ENCODE measurements at places on chromosomes 6 and 20.

- peaks cover 4% of the 10 kb centered on the region for H3K36me3 ChIP-seq
- peaks cover 32% of the 10 kb centered on the region for H3K27me3 ChIP-seq
- peak overlapping the region; percentile 62 for H3K4me3 ChIP-seq
- DNase-seq = no peak
- peaks cover 7% of the 10 kb centered on the region for H3K4me1 ChIP-seq
Measured at GRCh38 chr6:136551103-136551502, 881 bp upstream of the MAP7 start.

- no peaks in the 10 kb centered on the region for H3K36me3 ChIP-seq
- H3K27me3 ChIP-seq = no peaks in the 10 kb centered on the region
- no peaks in the 10 kb centered on the region for H3K4me1 ChIP-seq
- peak overlapping the region; percentile 34 for H3K27ac ChIP-seq
- no peak overlapping the region for H3K4me3 ChIP-seq
Measured at GRCh38 chr6:35064757-35065440, 76.2 kb downstream of the TCP11 start.

GRCh38 chr20:58755766-58756449 is 63.3 kb downstream of the NPEPL1 start:
- H3K36me3 ChIP-seq = peaks cover 7% of the 10 kb centered on the region
- peaks cover 49% of the 10 kb centered on the region for H3K27me3 ChIP-seq
- no peak for DNase-seq
- H3K4me3 ChIP-seq = no peak overlapping the region

GRCh38 chr6:111329882-111330633 is 153.0 kb downstream of the REV3L start:
- H3K4me1 ChIP-seq = no peaks in the 10 kb centered on the region
- H3K4me3 ChIP-seq = no peak overlapping the region
- no peak overlapping the region for H3K27ac ChIP-seq
- no peak for DNase-seq
- no peaks in the 10 kb centered on the region for H3K27me3 ChIP-seq

DNA sequence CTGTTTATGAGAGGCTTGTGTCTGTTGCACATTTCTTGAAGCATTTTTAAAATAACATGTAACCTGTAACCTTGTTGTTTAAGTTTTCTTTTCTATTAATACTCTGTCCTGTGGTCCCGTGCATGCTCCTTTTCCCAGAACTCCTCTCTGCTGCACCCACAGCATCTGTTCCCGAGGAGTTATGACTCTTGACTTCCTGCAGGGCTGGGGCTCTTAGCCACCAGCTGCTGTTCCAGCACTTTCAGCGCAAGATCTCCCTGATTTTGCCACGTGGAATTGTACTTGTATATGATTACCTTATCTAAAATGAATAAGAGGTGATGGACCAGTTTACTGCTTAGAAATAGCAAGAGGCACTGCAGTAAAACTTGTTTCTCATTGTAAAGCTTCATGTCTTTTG is 150.6 kb downstream of the QKI start:
- H3K27ac ChIP-seq = no peak overlapping the region
- H3K4me1 ChIP-seq = peaks cover 11% of the 10 kb centered on the region
- H3K27me3 ChIP-seq = no peaks in the 10 kb centered on the region
- H3K36me3 ChIP-seq = peaks cover 9% of the 10 kb centered on the region

GRCh38 chr6:29596381-29596900 is 11.5 kb downstream of the OR2H2 start:
- H3K4me3 ChIP-seq = no peak overlapping the region
- DNase-seq = no peak
- H3K27ac ChIP-seq = no peak overlapping the region

- H3K4me3 ChIP-seq = peak overlapping the region; percentile 15
- H3K36me3 ChIP-seq = peaks cover 3% of the 10 kb centered on the region
- H3K27ac ChIP-seq = no peak overlapping the region
- no peaks in the 10 kb centered on the region for H3K27me3 ChIP-seq
- no peak for DNase-seq
- peaks cover 4% of the 10 kb centered on the region for H3K4me1 ChIP-seq
Measured at GRCh38 chr6:2103765-2104523, 141.5 kb downstream of the GMDS start.

GRCh38 chr20:3646651-3647050 is 16.5 kb downstream of the GFRA4 start:
- no peak overlapping the region for H3K4me3 ChIP-seq
- H3K4me1 ChIP-seq = peaks cover 2% of the 10 kb centered on the region
- DNase-seq = no peak

DNA sequence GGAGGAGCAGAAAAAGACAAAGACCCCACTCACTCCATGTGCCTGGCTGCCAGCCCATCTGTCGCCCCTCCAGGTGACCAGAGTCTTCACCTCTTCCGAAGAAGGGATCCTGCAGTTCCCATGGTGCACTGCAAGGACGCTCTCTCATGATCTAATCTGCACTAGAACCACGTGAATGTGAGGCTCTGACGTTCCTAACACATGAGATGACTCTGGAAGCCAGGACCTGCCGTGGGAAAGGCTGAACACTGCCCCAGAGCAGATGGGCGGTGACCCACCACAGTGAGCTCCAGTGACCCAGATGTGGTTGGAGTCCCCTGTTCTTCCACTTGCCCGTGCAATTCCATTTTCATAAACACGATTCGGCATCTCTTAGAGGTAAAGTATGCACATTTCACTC is 39.6 kb upstream of the PDE10A start:
- H3K27me3 ChIP-seq = peaks cover 4% of the 10 kb centered on the region
- no peaks in the 10 kb centered on the region for H3K4me1 ChIP-seq
- DNase-seq = no peak
- H3K27ac ChIP-seq = no peak overlapping the region

DNA sequence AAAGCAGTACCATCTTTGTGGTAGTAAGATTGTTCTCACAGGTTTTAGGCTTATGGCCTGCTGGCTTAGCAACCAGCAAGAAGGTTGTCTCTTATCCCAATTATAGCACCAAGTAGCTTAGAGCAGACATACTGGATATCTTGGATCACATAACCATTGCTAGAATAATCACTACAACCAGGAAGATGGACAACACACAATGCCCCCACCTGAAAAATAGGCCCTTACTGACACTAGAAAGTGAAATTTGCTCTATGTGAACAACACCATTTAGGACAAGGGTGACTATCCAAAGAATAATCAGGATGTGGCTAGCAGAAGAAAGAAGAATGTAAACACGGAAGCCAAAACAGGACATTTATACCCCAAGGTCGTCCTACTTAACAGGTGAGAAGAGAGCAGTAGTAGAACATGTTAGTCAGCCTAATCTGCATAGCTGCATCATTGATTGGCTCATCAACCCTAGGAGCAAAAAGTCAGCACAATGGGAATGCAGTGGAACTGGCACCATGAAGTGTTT is 172.7 kb upstream of the MARCKS start:
- no peak overlapping the region for H3K27ac ChIP-seq
- H3K4me1 ChIP-seq = no peaks in the 10 kb centered on the region
- DNase-seq = no peak
- no peaks in the 10 kb centered on the region for H3K36me3 ChIP-seq

DNA sequence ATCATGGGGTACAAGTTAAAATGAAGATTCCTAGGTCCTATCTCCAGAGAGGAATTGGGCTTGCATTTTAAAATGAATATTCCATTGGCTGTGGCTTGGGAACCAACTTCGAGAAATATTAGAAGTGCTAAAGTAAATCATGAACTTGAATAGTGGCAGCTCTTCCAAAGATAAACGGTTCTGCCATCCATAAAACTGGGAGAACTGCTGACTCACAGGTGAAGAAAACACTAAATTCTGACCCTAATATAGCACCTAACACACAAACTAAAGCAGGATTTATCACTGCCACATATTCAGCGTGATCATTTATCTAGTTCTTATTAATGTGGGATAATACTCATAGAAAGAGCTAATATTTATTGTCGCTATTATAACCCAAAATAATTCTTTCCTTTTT is 508.1 kb upstream of the ID4 start:
- no peaks in the 10 kb centered on the region for H3K4me1 ChIP-seq
- H3K4me3 ChIP-seq = no peak overlapping the region
- DNase-seq = no peak
- no peaks in the 10 kb centered on the region for H3K27me3 ChIP-seq
- H3K36me3 ChIP-seq = no peaks in the 10 kb centered on the region
